ENCODE measurements at places on chromosomes 13 and 19.

DNA sequence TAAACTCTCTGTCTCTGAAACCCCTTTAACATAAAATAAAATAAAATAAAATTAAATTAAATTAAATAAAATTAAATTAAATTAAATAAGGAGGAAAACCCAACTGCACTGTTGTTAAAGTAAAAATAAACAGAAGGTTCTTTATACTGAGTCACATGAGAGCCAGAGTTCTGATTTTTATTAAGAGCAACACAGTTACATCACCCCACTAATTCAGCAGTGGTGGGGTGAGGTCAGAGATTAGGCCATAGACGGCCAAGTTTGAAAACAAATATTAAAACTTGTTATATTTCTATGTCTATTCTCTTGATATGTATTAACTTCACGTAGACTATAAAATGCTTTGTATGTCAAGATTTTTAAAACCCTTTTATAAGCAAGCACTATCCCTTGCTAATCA lies 59.5 kb downstream of the MYCBP2 start:
- DNase-seq = no peak

DNA sequence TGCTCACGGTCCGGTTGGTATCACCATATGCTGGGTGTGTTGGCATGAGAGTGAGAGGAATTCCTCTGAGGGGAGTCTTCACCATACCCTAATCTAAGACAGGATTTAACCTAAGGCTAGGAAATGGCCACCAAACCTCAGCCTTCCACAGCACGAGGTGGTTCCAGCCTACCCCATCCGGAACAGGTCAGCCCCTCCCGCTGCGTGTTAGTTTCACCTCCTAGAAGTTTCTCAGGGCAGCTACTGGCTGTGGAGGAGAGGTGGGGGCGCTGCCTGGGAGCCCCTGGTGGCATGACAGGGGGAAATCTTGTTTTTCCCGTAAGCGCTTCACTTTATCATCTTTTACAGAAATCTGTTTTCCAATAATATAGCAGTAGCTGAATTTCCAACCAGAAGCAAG lies 55.1 kb downstream of the RGCC start:
- no peak for DNase-seq

DNA sequence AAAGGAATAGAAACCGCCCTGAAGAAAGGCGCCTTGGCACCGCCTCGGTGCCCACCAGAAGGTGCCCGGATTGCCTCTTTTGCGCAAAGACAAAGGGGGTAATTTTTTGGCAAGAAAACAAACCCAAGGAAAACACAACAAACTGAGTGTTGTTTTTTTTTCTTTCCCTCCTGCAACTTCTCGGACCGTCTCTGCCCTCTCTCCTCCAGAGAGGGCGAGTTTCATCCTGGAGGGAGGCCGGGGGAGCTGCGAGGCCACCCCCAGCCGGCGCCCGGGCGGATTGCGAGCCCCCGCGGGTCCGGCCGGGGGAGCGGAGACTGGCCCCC lies 2.3 kb downstream of the ZNF536 start:
- DNase-seq = no peak

- DNase-seq = peak; percentile 1
Measured at GRCh38 chr13:102197193-102197592, 204.7 kb downstream of the FGF14 start.

DNA sequence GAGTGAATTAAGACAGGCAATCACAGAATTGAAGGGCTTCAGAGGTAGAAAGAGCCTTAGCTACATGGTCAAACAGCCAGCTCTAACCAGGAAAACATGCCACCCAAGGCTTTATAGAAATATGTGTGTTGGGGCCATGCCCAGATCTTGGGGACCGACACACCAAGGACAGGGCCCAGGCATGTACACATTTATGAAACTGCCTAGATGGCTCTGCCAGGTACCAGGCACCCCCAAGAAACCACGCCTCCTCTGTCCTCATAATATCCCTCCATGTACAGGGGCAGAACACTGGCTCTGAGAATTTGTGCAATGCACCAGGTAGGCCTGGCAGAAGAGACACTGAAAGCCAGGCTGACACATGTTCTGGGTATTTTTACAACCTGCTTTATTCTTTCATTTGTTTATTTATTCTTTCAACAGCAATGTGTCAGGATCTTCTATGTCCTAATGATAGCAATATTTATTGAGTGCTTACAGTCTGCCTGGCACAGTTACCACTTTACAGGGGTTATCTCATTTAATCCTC lies 137.9 kb upstream of the LSM14A start:
- no peak for DNase-seq

DNA sequence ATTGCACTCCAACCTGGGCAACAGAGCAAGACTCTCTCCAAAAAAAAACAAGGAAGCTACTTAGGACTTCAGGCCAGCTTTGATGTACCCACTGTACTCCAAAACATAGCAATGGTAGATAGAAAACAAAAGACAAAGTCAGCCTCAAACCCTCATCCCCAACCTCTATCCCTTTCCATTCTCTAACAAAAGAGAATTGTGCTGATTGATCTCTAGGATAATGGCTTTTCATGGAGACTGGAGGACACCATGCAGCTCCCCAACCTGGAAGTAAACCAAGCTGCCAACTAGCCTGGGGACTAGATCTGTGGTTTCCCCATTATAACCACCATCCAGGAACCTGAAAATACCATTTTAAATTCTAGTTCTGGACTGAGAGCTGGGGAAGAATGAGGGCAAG lies 4.3 kb upstream of the ZDHHC20 start:
- no peak for DNase-seq
